ENCODE measurements at places on chromosomes 12 and 14.
A peak's percentile ranks its signal among the peaks of the same experiment; 100 is the strongest.

DNA sequence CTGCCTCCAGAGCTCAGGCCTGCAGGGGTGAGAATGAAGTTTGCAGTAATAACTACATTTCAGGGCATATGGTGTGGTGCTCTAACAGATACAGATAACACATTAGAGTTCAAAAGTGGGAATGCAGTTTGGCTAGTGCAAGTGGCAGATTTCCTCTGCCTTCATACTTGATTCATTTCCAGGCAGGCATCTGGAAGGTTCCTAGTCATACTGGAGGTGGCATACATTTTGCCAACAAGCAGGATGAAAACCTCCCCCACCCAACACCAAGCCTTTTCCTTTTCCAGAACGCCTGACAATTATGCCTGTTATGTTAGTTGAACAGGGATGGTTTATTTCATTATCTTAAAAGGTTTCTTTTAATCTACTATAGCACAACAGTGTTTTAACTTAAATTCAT lies 24.3 kb downstream of the VTI1B start:
- DNase-seq = no peak

GRCh38 chr14:60485598-60486251 lies at the start of gene C14orf39:
Gene C14orf39 (minus strand): TSS chr14:60486063. CDS start chr14:60485078, 985 bp downstream.
- no peak for DNase-seq

GRCh38 chr12:62933220-62933601 lies 1.7 kb downstream of the PPM1H start:
- DNase-seq = peak; percentile 89

DNA sequence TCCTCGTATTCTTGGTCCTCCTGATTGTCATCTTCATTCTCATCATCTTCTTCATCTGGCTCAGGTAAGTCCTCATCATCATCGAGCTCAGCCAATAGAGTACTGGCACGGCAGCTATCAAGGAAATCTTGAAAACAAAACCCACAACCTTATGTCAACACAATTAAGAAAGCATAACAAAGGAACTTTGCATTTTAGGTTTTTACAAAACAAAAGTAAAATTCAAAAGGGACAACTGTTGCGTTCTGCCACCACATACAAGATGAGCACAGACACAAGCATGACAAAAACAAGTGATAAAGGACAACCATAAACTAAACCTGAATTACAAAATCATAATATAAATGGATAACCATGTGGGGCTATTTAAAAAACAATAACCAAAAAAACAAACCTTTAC lies 84.7 kb downstream of the HECTD1 start:
- DNase-seq = no peak

- no peak for DNase-seq
Measured at GRCh38 chr12:2172491-2173214, 119.9 kb downstream of the CACNA1C start.

GRCh38 chr12:100574187-100575074 lies 947 bp downstream of the GAS2L3 start:
- DNase-seq = no peak

GRCh38 chr14:56881181-56881580 lies 70.9 kb upstream of the OTX2 start:
- no peak for DNase-seq

- DNase-seq = no peak
Measured at GRCh38 chr12:13666806-13667205, 314.6 kb downstream of the GRIN2B start.

DNA sequence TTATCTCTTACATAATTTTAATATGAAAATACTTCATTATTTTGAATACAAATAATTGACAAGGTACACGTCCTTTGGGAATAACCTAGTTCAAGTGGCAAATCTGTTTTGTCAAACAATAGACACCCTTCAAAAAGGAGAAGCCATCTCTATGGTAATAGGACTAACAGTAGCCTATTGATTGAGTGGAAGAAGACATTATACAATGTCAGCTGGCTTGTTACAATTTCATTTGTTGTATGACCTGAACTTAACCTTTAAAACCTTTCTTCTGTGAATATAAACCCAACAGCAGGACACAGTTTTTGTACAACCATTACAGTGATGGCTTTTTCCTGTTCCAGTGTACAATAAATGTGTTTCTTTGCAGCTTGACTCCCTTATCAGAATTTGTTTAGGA lies 8.1 kb downstream of the TMEM260 start:
- peak; percentile 48 for DNase-seq

DNA sequence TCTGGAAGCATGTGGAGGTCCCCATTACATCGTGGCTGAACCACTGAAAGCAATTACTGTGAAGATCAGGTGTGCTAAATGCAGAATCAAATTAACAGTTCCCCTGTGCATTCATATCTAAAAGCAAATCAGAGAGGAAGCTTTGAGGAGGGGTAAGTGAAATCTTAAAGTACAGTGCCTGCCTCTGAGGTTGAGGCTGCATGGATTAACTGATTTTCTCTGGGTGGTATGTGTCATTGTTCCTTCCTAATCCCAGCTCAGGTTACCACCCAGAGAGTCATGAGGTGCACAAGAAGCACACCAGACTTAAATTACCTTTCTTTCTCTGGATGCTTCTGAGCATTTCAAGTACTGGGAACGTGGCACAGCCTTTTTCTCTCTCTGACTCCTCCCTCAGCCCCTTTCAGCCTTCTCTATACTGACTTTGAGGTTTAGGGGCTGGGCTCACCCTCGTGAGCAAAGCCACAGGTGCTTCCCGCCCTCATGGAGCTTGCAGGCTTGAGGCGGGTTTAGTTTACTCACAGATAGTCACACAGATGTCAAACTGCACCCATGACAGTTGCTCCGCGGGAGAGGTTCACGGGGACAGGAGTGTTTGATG lies 237.6 kb upstream of the CRY1 start:
- no peak for DNase-seq

DNA sequence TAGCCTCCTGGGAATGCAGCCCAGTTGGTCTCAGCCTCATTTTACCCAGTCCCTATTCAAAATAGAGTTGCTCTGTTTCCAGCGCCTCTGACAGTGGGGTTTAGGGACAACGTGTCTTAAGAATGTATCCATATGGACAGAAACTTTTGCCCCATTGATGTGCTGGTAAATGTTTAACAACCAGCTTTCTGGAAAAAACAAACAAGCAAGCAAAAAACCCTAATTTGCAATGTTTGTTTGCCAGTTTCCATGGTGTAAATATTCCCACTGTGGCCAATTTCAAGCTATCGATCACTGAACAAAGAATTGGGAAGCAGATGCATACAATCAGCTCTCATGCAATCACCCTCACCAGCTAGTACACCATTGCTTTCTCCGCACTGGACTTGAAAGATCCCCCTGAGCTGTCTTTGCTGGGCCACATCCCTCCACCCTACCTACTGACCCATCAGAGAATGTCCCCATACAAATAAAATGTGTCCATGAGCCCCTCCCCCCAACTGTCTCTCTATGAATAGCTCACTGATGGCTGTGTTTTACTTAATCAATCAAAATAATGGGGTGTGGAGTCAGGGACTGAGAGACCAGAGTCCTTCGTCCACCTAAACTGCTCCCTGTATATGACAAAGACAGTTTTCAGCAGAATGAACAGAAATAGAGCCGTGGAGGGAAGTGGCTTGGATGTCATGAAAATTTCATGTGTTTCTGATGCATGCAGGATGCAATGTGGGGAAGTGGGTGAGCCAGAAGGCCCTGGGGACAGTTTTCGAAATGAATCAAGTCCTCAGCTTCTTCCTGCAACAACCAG lies 40.8 kb downstream of the CCDC60 start:
- DNase-seq = peak; percentile 67

DNA sequence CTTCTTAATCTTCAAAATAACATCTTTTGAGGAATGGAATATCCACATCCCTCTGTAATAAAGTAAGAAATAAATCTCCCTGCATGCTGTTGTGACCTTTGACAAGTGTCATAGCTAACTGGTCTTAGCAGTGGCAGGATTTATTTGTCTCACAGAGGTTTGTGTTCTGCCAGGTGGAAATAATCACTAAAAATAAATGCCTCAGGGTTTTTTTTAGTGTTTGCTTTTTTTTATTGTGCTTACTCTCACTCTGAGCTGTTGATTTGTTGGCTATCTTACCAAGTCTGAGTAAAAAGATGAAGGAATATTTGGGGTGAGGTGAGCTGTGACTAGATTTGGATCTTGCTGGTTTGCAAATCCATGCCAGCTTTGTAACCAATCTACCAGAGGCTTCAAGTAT lies 285.4 kb downstream of the ALG10B start:
- DNase-seq = no peak

DNA sequence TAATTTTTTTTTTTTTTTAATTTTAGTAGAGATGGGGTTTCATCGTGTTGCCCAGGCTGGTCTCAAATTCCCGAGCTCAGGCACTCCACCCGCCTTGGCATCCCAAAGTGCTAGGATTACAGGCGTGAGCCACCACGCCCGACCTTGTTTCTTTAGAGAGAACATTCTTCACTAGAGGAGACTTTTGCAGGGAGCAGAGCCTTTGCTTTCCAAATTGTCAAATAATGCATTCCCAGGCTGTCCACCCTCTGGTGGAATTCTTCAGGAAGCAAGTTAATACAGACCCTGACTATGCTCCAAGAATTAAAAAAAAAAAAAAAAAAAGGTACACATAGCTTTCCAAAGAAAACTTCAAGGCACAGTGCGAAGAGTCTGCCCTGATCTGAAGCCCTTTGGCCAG lies 6.8 kb downstream of the ALDH1L2 start:
- no peak for DNase-seq

DNA sequence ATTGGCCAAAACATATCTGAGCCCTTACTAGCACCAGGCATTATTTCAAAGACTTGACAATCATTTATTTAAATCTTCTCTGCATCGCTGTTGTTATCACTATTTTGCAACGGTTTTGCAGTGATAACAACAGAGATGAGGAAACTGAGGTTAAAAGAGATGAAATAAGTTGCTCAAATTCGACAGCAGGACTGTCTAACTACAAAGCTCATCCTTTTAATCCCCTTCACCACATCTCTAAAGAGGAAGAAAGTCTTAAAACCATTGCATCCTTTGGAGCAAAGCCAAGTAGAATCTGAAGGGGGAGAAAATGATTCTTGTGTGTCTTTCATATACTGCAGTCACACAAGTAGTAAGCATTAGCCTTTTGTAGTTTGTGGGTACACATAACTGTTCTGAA lies 14.8 kb upstream of the ETNK1 start:
- DNase-seq = no peak

- no peak for DNase-seq
Measured at GRCh38 chr14:33914676-33915516, 36.0 kb downstream of the EGLN3 start.

DNA sequence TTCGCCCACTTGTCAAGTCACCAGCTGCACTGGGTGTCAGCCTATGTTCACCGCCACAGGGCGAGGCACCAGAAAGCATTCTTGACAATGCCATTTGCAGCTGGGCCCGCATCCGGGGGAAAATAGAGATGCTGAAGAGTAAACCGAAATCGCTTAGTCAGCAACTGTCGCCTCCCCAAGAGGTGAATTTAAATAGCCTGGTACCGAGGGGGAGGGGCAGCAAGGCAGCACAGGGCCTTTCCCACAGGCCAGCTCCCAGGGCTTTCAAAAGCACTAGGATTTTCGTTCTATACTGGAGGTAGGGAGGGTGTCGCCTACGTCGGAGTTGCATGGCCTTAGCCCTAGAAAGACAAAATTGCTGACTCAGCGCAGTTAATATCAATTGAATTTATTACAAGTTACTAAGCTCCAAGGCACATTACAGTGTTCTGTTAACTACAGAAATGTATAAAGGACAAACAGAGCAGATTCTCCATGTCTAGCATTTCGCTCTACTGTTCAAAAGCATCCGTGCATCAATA lies 4.3 kb downstream of the IRF2BPL start:
- DNase-seq = no peak

GRCh38 chr14:63770187-63770807 lies 42.4 kb upstream of the SGPP1 start:
- peak; percentile 54 for DNase-seq

DNA sequence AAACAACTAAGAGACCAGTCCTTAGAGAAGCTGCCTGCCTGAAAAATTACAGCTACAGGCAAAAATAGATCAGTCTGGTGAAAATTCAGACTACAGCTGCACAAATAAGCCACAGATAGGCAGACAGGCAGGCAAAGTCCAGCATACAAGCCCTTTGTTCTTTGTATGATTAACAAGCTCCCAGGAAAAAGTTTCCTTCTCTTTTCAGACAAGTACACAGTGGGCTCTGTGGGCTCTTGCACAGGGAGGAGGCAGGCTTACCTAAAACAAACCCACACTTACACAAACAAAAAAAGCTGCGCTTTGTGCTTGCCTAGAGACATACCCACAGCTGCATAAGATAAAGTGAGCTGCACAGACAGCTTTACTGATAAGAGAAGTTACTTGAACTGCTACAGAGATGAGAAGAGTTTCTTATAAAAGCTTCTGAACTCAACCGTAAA lies 7.7 kb downstream of the OR6C68 start:
- peak; percentile 81 for DNase-seq

GRCh38 chr12:123089631-123090353 lies 61.1 kb downstream of the PITPNM2 start:
- DNase-seq = no peak

GRCh38 chr14:92451245-92451644 lies 62.3 kb upstream of the RIN3 start:
- DNase-seq = no peak

- no peak for DNase-seq
Measured at GRCh38 chr14:45650754-45651153, 397.8 kb upstream of the MIS18BP1 start.

DNA sequence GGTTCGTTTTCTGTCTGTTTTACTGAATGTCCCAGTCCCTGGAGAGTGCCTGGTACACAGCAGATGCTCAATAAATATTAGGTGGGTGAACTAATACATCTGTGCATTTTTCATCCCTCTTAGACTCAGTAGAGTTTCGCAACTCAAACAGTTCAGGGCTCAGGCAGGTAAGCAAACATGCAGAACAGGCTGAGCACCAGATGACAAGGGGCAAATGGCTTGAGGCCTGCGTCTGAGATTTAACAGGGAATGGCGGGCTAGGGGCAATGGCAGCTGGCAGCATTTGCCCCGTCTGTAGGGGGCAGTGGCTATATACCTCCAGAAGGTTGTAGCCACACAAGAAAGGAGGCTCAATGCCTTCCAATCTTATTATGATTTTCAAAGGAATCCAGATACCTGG lies 8.6 kb upstream of the RAN start:
- DNase-seq = no peak

GRCh38 chr12:57842342-57843294 lies 3.9 kb downstream of the CTDSP2 start:
- no peak for DNase-seq

DNA sequence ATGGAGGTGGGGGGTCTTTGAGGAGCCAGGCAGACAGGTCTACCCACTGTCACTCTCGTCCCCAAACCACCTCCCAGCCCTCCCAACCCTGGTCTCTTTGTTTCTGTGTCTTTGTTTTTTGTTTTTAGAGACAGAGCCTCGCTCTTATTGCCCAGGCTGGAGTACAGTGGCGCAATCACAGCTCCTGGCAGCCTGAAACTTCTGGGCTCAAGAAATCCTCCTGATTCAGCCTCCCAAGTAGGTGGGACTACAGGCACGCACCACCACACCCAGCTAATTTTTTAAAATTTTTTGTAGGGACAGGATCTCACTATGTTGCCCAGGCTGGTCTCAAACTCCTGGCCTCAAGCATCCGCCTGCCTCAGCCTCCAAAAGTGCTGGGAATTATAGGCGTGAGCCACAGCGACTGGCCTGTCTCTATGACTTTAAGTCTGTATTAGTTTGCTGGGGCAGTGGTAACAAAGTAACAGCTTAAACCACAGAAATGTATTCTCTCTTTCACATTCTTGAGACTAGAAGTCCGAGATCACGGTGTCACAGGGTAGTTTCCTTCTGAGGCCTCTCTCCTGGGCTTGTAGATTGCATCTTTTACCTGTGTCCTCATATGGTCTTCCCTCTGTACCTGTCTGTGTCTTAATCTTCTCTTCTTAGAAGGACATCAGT lies 26.1 kb downstream of the DTX1 start:
- no peak for DNase-seq
